Esophagus squamous epithelium (tissue), 5 donors: ENCODE measurements at places on chromosomes 2 and 18.

DNA sequence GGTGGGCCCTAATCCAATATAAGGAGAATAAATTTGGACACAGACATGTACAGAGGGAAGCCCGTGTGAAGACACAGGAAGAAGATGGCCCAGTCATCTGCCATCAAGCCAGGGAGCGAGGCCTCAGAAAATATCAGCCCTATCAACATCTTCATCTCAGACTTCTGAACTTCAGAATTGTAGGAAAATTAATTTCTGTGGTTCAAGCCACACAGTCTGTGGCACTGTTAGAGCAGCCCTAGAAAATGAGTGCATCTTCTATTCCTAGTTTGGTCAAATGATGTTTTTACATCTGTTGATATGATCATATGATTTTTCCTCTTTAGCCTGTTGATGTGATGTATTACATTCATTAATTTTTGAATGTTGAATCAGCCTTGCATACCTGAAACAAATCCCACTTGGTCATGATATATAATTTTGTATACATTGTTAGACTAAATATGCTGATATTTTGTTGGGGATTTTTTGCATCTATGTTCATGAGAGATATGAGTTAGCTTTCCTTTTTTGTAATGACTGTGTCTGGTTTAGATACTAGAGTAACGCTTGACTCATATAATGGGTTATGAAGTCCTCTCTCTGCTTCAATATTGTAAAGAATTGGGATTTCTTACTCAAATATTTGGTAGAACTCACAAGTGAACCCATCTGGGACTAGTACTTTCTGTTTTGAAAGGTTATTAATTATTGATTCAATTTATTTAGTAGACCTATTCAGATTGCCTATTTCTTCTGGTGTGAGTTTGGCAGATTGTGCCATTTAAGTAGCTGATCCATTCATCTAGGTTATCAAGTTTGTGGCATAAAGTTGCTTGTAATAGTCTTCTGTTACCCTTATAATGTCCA lies 451.4 kb downstream of the EIPR1 start:
- no peak for DNase-seq

DNA sequence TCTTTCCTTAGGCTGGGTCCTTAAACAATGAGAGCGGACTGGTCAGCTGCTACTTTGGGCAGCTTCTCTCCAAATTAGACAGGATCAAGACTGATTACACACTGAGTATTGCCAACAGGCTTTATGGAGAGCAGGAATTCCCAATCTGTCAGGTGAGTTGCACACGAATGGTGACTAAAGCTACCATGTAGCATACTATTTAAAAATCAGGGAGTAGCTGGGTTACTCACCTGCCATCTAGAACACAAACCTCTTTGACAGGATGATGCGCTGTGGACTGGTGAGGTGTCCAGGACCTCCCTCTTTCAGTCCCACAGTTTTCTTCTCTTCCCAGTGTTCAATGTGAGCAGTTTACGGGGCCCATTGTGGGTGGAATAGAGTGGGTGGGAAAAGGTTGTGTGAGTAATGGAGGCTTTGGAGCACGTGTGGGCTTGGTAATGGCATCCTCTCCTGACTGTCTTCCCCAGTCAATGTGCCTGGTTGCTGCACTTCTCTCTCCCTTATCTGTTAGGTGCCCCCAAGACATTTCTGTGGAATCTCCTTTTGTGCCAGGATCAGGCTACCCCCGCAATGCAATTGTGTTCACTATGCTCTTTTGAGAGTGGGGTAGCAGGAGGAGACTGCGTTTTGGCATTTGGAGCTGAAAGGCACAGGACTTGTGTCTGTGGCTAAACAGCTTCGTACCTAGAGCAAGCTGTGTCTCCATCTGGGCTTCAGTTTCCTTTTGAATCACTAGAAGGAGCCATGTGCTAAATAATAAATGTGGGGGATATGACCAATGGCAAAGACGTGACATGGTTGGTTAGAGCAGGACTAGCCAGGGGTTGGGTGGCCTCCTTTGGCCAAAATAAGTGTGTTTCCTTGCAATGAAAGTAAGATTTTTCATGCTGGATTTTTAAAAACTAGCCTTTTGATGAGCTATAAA lies 17.7 kb downstream of the SERPINB12 start:
- no peak for DNase-seq

DNA sequence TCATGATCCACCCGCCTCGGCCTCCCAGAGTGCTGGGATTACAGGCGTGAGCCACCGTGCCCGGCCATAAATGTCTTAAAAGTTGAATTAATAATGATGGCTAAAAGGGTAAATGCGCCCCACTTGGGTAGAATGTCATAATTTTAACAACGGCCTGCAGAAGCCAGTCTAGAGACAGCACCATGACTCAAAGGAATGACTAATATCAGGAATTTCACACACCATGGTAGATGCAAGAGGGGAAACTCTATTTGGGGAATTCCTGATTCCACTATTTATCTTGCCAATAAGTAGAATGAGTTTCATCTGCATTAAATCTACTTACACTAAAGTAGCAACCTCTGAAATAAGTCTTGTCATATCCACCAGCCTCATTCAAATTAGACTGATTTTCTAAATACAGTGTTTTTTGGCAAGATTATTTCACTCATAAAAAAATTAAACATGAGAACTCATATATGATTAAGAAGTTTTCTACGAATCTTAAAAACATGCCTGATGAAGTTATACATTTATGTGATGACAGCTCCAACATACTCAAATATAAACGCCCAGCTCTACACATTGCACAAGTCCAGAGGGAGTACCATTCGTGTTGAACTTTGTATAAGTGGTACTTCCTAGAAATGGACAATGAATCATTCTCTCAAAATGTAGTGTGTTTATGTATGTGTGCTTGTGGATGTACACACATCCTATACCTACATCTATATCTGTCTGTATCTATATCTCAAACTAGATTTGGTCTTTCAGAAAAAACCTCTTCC lies 309.7 kb downstream of the IRS1 start:
- no peak for DNase-seq

GRCh38 chr2:144548088-144548487 lies 28.2 kb upstream of the ZEB2 start:
- DNase-seq, result no peak

DNA sequence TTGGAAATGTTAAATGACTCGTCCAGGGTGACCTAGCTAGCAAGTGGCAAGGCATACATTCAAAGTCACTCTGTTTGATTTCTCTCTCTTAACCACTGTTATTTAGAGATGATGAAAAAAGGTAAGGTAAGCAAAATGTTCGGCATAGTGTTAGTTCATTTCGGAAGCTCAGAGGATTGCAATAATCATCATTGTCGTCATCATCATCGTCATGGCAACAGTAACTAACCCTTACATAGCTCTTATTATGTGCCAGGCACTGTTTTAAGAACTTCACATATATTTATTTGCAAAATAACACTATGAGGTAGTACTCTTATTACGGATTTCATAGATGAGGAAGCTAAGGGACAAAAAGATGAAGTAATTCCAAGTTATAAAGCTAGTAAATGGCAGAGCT lies 292.7 kb upstream of the CXCR4 start:
- DNase-seq, result no peak

- no peak for DNase-seq
Measured at GRCh38 chr2:5175231-5175630, 517.0 kb upstream of the SOX11 start.
